ENCODE measurements at places on chromosomes 12 and 14.

DNA sequence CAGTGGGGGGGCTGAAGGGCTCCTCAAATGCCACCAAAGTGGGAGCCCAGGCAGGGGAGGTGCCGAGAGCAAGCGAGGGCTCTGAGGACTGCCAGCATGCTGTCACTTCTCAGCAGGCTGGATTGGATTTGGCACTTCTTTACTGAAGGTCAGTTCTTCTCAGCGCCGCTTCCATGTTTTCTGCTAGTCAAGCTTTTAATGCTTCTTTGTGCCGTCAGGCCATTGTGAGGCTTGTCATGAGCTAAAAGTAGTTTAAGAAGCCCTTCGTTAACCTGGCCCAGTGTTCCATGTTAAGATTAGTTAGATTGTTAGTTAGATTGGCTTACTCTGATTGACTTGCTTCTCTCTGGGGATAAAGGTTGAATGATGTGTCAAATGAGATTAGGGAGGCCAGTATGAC is 13.4 kb downstream of the GABARAPL1 start:
- DNase-seq = no peak

DNA sequence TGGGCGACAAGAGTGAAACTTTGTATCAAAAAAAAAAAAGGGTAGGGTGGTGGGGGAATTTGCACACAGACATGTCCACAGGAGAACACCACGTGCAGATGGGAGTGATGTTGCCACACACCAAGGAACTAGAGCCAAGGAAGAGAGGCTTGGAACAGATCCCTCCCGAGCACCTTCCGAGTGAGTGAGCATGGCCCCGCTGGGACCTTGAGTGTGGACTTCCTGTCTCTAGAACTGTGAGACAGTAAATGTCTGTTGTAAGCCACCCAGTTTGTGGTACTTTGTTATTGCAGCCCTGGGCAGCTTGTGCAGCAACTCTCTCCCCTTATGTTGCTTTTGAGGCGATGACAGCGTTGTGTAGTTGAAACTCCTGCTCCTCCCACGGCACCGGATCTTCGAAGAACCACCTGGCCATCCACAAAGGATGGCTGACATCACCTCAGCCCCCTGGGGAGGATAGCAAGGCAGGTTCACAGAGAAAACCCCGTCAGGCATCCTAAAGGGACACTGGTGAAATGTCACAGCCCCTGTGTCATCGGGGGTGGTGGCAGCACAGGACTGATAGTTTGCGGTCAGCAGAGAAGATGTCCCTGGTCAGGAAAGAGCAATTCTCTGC is 54.7 kb upstream of the PLEKHG3 start:
- no peak for DNase-seq

DNA sequence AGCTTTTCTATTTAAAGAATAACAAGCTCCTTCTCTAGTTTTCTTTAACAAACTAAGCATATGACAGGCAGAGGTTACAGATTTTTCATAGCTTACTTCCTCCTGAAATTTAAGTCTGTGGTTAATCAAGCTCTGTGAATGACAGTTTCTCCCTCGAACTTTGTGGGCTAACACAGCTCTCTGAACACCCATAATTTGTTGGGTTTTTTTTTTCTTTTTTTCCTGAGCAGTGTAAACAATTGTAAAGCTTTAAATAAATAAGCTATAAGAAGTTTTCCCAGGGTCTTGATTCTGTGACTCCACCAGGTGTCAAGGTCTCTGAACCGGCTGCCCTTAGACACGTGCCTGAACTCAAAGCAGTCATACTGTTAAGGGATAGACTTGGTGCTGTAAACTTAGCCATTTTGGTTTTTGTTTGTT is 128.1 kb upstream of the AMIGO2 start:
- no peak for DNase-seq

DNA sequence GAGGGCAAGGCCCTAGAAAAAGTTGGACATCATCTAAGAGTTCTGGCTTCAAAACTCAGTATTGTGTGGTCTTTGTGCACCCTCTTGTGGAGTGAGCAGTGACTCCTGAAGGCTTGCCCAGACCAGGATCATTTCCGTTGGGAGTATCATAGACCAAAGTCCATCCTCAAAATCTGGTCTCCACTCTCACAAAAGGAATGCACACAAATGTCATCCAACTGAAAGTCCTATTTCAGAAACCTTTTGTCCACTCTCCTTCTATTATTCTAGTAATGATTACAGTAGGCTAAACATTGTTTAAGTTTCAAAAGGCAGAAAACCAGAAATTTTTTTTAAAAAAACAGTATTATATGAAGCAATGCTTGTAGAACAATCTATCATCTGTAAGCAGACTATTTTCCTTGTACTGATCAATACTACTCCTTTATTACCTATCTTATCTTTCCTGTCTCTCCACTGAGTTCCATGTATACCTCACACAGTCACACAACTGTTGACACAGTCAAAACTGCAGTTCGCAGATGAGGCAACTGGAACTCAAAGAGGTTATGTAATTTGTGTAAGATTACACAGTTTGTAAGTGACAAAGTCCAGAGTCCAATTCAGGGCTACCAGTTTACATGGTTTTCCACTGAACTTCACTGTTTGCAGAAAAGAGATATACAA is 41.4 kb downstream of the COX16 start:
- no peak for DNase-seq

GRCh38 chr14:94867946-94868771 is 98.2 kb upstream of the GSC start:
- DNase-seq = no peak

GRCh38 chr12:16526693-16527092 is 79.3 kb downstream of the LMO3 start:
- no peak for DNase-seq

DNA sequence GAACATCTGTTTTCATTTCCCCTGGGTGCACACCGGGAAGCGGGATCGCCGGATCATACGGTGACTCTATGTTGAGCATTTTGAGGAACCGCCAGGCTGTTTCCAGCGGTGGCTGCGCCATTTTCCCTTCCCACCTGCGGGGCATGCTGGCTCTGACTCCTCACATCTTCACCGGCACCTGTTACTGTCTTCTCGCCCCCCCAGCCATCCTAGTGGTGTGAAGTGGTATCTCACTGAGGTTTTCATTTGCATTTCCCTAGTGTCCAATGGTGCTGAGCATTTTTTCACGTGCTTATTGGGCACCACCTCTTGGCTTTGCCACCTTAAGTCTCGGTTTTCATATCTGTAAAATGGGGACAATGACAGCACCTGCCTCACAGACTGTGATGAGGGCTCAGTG is 44.1 kb upstream of the EML1 start:
- no peak for DNase-seq

- DNase-seq = no peak
Observed at GRCh38 chr14:62443796-62444195, 601.5 kb downstream of the KCNH5 start.

DNA sequence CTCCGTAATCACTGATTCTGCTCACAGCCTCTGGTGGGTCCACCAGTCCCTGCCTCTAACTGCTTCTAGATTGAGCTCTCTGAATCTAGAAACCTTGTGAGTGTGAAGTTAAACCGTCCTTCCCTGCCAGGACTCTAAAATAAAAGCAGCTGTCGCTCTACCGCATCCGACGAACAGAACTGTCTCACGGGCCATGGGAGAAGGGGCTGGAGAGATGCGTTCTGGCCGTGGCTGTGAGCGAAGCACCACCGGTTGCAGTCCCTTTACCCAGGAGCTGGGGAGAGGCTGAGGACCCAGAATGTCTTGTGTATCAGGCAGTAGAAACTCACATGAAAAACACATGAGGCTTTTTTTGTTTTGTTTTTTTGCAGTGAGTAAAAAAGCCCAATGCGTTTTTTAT is 159.6 kb downstream of the PIWIL1 start:
- DNase-seq = no peak

- no peak for DNase-seq
Observed at GRCh38 chr12:65430571-65431306, 152.3 kb downstream of the MSRB3 start.

- no peak for DNase-seq
Observed at GRCh38 chr14:61264651-61265050, 16.5 kb downstream of the TMEM30B start.

GRCh38 chr12:131610181-131610580 is 100.7 kb upstream of the SFSWAP start:
- no peak for DNase-seq

GRCh38 chr12:6647083-6647604 is at the start of gene ACRBP:
ACRBP (minus strand) TSS chr12:6647432; CDS start chr12:6647366, 66 bp downstream.
- peak; percentile 56 for DNase-seq

DNA sequence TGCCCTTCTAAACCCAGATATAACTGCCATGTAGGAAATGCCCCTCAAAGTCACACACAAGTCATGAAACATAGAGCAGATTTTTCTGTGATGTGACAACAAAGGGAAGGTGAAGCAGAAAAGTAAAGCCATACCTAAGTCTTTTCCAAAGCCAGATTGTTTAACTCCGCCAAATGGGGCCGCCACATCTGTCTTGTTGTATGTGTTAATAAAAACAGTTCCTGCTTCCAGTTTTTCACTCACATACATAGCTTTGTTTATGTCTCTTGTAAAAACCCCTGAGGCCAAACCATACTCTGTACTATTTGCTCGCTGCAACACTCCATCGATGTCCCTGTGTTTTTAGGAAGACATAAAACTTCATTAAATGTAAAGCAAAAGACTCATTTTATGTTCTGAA is 40.3 kb downstream of the NOPCHAP1 start:
- no peak for DNase-seq

DNA sequence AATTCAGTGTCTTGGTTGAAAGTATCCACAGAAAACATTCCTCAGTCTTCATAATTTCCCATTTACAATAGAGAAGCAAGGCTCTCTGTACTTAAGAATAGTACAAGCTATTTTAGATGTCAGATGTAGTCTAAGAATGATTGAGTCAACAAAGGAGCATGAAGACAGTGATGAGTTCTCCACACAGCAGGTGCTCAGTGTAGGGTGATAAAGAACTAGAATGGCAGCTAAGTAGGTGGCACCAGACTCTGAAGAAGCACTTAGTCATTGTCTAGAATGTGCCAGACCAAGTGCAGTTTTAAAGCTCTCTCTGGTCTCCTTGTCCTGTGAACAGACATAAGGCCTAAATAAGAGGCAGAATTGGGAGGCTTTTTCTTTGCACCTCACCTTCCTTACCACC is 504.6 kb downstream of the NRXN3 start:
- no peak for DNase-seq

DNA sequence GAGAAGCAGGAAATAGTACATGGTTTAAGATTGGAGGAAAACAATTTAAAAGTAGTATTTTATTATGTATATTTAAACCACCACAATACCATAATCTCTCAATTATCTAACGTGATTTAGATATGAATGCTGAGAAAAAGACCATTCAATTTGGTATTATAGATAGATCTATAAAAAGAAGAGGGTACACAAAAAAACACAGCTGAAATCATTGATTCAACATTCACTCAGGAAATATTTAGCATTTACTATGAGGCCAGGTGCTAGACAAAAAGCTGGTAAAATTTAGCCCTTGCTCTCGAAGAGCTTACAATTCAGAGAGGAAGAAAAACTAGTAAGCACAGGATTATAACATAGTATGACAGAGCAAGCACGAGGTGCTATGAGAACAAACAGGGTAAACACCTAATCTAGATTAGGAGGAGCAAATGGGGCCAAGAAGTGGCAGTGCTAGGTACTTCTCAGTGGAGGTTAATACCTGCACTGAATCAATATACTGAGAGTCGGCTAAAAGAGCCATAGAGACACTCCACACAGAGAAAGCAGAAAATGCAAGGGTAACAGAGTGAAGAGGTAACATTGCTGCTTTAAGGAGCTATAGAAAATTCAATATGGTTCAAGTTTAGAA is 27.6 kb downstream of the TRIP11 start:
- DNase-seq = no peak

DNA sequence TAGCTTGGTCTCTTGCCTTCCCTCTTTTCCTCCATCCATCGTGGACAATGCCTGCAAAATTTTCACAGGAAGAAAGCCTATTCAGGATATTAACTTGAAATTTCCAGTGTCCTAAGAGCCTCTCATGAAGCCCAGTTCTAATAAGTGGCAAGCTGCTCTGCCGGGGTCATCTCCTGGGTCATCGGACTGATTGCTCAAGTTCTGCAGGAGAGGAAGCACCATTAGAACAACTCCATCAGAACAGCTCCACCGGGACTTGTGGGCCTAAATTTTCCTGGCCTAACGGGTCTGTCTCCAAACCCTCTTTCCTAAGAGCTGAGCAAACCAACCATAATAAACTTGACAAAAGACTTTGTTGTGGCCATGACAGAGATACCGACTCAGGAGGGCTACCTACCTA is 13.9 kb downstream of the ERG28 start:
- DNase-seq = no peak

DNA sequence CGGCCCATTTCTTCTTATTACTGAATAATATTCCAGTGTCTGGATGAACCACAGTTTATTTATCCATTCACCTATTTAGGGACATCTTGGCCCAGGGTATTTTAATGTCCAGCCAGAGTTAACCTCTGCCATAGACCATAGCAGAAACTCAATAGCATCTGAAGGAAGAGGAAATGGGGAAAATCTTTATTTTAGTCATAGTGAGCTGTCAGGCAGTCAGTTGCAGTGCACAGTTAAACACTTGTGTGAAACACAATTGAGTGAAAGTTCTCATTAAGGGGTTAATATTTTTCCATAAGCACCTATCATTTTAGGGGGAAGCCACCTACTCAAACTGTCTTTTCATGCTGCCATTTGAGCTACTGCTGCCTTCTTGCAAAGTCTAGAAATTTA is 197.3 kb upstream of the PPFIA2 start:
- no peak for DNase-seq

DNA sequence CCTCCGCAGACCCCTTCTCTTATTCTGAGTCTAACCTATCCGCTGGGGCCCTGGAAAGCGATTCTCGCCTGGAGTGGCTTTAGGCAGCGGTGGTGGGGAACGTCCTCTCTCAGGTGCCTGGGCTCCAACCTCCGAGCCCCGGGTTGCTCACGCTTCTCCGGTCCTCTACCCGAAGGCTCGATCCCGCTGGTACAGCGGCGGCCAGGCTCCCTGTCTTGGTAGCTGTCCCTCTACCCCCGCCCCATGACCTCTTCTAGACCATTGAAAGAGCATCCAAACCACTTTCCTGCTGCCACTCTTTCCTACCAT is 505 bp upstream of the HEBP1 start:
- DNase-seq = no peak

GRCh38 chr14:51451561-51451960 is 200.1 kb upstream of the FRMD6 start:
- no peak for DNase-seq

DNA sequence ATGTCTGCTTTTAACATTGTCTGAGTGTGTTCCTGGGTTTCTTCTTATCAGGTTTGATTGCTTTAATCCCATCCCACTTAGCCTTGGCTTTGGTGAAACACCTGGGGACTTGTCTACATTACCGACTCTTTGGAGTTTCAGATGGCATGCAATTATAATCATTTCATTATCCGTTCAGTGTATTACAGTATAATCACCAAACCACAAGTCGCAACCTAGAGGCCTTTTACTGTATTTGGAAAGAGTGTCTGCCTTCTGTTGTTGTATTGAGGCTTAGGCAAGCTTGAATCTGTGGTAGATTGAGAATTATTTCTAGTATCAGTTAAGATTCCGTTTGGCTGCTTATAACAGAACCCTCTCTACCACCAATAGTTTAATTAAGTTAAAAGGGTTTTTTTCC is 103.9 kb downstream of the TGFB3 start:
- no peak for DNase-seq

GRCh38 chr14:32054536-32054935 is 22.6 kb upstream of the ARHGAP5 start:
- DNase-seq = no peak
